ENCODE measurements at places on chromosomes 1 and 21.
A peak's percentile ranks its signal among the peaks of the same experiment; 100 is the strongest.

DNA sequence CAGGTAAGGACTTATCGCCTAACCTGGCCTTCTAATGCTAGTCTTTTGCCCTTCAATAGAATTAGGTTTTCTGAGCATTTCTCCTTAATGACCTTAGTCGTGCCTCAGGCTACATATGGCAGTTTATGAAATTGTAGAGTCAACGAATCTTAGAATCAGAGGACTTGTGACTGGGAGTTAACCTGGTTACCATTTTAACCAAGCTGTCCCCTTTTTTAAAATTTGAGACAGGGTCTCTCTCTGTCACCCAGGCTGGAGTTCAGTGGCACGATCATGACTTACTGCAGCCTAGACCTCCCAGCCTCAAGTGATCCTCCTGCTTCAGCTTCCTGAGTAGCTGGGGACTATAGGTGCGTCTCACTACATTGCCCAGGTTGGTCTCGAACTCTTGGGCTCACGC, 53.5 kb upstream of the DMRTB1 start:
- no peak for DNase-seq

DNA sequence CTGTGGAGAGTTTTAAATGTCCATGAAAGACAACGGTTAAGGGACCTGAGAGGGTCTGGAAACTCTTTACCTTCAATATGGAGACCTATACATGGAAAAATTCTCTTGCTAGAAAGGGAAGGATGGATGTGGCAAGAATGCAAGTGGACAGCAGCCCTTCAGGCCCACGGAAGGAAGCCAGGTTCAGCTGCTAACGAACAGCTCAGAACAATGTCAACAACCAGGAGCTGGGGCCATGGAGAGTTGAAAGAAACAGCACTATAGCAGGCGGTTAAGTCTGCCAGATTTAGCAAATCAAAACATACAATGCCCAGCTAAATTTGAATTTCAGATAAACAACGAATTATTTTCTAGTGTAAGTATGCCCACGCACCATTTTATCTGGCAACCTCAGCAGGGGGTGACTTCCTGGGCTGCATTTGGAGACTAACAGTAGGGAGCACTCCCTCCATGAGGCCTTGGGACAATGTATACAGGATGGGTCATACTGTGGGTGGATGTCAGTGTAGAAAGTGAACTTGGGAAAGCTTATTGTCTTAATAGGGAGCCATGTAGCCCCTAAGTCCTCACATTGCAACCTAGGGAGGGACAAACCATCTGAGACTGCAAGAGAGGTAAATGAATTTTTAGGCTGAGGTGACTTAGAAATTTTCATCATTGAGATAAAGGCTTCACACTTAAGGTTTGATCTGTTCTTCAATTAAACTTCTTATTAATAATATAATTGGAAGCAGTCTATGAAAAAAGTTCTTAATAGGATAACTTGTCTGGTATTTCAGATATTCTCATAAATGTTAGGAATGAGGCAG, 7.8 kb upstream of the H3-3A start:
- DNase-seq: no peak

GRCh38 chr1:179034720-179035119, 9.0 kb downstream of the FAM20B start:
- DNase-seq: no peak

DNA sequence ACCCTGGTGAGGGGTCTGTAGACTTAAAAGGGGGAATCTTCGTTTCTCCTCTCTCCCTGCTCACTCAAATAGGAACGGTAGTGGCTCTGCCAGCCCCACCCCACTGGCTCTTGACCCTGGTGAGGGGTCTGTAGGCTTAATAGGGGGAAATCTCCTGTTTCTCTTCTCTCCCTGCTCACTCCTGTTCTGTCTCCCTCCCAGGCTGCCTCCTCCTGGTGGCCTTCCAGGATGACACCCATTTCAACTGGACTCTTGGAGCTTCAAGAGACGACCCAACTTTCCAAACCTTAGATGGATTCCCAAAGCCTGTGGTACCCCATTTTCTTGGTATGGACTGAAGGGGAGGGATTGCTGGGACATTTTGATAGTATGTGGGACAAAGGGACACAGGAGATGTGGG, 1.4 kb upstream of the EPHB2 start:
- DNase-seq: no peak

DNA sequence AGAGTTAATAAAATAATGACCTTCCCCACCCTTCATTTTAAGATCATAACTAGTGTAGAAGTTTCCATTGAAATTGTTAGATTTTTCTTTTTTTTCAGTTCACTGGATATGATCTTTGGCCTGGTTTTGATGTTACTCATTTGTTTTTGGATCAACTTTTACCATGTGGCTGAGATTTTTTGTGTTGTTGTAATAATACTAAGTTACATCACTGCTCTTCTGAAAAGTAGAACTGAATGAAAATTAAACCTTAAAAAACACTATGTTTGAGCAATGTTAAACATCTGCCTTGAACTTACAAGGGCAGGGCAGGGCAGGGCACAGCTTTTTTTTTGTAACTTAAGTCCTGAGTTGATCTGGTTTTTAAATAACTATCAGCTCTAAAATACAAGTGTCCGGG, 204.8 kb upstream of the ADAMTS5 start:
- no peak for DNase-seq

- DNase-seq: no peak
Measured at GRCh38 chr1:61132176-61132638, 49.8 kb downstream of the NFIA start.

- no peak for DNase-seq
Measured at GRCh38 chr1:27912429-27912828, 22.4 kb upstream of the SMPDL3B start.

DNA sequence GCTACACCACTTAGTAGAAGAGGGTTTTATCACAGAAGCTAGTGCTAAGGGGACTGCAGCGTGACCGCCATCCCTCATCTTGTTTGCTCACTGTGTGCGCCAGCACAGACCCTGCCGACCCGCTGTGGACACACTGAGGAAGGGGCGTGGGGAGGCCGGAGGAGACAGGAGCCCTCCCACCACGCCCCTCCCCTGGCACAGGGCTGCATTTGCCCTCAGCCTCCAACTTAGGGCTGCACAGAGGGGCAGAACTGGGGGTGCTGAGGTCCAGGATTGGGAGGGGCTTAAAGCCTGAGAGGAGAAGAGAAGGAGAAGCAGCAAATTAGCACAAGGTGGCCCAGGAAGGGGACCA, 37.2 kb downstream of the RRP1 start:
- DNase-seq: no peak

- no peak for DNase-seq
Measured at GRCh38 chr21:28256420-28256831, 736.3 kb downstream of the LTN1 start.

GRCh38 chr1:98005326-98006010, 84.6 kb upstream of the DPYD start:
- DNase-seq: peak; percentile 33
